Kidney glomerular epithelial cell (primary cell): ENCODE measurements at places on chromosomes 4 and X.

GRCh38 chr4:107391630-107392028 is 328.4 kb downstream of the PAPSS1 start:
- DNase-seq = no peak

- no peak for DNase-seq
Observed at GRCh38 chr4:1029529-1029928, 18.1 kb downstream of the FGFRL1 start.

DNA sequence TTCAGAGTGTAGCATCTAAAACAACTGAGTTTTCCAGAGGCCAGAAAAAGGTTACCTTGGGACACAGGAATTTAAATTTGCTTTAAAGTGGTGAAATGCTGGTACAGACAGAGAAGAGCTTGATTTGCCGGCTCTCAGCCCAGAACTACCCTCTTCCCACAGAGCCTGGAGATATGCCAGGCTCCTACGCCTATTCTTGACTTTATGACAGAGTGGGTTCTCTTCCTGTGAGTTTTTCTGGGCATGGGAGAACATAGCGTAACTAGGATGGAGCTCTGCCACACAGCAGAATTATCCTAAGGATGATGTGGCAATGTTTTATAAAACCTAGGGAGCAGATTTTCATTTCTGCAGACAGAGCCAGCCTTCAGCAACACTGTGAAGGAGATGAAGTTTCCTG is 241.8 kb downstream of the GRIA3 start:
- no peak for DNase-seq

GRCh38 chr4:25638806-25639205 is 16.8 kb upstream of the SLC34A2 start:
- no peak for DNase-seq

GRCh38 chr4:184417802-184418511 is 56.4 kb downstream of the IRF2 start:
- DNase-seq = peak; percentile 50

- no peak for DNase-seq
Observed at GRCh38 chr4:178137732-178138471, 695.7 kb upstream of the AGA start.

GRCh38 chr4:83180431-83180968 is 66.0 kb upstream of the PLAC8 start:
- no peak for DNase-seq

DNA sequence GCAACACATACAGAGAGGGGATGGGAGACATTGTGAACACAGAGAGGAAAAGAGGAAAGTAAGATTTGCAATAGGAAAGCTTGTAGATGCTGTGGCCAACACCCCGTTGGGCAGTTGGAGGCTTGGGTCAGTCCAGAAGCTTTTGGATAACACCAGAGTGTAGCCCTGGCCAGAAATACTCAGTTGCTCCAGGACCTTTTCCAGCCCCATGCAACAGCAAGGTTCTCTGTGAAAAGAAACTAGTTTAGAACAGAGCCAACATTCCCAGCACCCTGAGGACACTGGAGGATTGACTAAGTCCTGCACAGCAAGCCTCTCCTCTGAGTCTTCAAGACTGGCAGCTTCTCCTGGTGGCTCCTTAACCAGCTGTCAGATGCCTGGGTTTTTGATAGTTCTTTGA is 27.9 kb upstream of the NAF1 start:
- no peak for DNase-seq

GRCh38 chr4:88511236-88511635 is 12.3 kb downstream of the PYURF start:
- peak; percentile 10 for DNase-seq

GRCh38 chr4:57672846-57673433 is 562.8 kb upstream of the IGFBP7 start:
- DNase-seq = no peak

- peak; percentile 37 for DNase-seq
Observed at GRCh38 chr4:61553557-61554125, 353.5 kb downstream of the ADGRL3 start.

DNA sequence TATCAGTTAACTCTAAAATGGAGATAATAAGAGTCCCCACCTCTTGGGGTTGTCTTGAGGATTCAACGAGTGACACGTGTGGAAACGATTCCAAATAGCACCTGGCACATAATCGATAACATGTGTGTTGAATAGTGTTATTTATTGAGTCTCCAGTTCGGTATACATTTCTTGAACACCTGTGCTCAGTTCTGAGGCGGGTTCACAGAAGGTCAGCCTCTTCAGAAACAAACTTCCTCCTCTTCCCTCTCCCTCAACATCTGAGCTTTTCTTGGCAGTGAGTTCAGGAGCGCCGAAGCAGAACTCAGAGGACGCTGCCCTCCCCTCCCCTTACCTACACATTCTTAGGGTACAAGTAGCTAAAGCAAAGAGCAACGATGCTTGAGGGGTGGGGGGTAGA is 934 bp downstream of the PDHA1 start:
- no peak for DNase-seq

DNA sequence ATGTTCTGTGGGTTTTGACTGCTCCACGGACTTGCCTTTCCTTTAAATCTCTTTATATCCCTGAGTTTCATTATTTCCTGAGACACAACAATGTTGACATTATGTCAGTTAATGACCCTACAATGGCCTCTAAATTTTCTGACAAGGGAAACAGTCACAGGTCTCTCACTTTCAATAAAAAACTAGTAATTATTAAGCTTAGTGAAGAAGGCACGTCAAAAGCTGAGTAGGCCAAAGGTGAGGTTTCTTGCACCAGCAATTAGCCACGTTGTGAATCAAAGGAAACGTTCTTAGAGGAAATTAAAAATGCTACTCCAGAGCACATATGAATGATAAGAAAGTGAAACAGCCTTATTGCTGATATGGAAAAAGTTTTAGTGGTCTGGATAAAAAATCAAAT is 930.2 kb upstream of the GRID2 start:
- DNase-seq = no peak

DNA sequence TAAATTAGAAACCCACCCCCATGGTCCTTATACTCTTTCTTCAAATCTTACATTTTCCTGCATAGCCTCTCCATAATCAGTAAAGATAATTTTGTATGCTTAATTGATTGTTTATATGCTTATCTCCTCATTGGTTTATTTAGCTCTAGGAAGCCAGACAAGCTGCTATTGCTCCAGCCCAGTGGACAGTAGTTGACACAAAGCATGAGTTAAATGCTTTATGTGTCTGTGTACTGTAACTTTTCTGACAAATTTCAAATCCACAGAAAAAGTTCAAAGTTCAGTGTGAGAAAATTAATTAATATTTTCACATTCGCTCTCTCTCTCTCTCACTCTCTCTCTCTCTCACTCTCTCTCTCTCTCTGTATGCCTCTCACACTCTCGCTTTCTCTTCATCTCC is 181.7 kb downstream of the GABRB1 start:
- no peak for DNase-seq
